Stromal cell of bone marrow (primary cell): ENCODE measurements at places on chromosomes 4 and X.

- DNase-seq = no peak
Observed at GRCh38 chr4:168357941-168358340, 39.4 kb upstream of the DDX60 start.

DNA sequence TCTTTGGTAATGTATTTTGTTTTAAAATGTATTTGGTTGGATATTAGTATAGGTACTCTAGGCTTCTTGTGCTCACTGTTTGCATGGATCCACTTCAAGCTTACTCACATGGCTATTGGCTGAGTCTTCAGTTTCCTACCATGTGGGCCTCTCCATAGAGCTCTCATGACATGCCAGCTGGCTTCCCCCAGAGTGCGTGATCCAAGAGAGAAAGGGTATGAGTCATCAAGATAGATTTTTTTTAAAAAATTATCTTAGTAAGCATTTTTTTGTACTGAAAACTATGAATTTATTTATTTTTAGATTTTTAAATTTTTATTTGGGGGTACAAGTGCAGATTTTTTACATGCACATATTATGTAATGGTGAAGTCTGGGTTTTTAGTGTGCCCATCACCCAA, 219.1 kb upstream of the AMOT start:
- no peak for DNase-seq

DNA sequence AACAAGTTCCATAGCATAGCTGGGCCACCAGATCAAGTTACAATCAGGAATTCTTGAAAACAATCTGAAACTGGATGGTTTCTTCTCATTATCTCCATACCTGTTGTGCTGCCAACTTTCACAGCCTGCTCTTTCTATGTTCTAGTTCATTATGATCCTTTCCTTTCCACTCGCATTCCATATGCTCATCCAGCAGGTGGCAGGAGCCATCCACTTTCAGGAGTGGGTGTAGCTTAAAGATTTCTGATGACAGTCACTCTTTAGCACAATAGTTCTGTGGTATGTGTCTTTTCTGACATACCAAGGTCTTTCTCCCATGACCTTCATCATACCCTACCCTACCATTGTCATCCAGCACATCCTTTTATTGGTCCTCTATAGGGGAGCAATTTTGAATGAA, 46.4 kb downstream of the PAGE2 start:
- DNase-seq = peak; percentile 3

DNA sequence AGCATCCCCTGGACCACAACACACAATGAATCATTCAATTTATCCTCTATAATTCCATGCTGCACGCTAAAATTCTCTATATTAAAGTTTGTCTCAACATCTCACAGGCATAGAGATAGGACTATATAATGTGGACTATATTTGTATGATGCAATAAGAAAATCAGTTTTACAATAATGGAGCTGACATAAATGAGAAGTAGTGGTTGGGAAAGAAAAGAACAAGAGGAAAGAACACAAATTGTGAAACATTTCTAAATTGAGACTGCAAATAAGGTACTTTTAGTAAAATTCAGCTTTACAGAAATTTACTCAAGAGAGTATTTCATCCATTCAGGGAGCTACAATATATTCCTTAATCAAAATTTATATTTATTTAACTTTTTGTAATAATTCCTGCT, 120.4 kb downstream of the ARAP2 start:
- no peak for DNase-seq

DNA sequence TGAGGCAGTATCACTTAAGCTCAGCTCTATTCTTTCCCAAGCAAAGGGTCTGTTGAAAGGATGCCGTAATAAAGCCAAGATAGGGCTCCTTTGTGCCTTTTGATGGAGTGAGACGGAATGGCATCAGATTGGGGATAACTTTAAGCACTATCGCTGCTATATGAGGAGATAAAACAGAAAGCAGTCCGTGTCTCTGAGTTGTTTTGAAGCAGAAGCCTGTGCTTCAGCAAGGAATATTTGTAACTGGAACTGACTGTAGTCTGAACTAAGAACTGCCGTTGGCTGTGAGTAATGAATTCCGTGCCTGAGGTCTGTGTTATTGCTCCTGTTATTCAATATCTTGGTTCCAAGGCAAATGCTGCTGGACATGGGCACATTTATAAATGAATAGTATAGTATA, 297.4 kb downstream of the ANKRD50 start:
- DNase-seq = peak; percentile 74

DNA sequence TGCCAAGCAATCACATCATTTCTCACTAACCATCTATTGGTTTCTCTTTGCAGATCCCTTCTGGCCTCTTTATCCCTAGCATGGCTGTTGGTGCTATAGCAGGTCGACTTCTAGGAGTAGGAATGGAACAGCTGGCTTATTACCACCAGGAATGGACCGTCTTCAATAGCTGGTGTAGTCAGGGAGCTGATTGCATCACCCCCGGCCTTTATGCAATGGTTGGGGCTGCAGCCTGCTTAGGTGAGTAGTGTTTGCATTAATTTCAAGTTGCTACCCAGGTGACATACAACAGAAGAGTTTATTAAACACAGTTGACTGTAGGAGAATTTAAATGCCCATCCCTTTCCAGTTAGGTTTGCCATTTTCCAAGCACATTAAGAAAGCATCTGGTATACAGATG, 112.2 kb downstream of the AKAP4 start:
- DNase-seq = no peak

GRCh38 chr4:76003620-76004019, 3.7 kb downstream of the CXCL9 start:
- DNase-seq = no peak

GRCh38 chr4:150385606-150386005, 196.3 kb upstream of the MAB21L2 start:
- DNase-seq = peak; percentile 99

DNA sequence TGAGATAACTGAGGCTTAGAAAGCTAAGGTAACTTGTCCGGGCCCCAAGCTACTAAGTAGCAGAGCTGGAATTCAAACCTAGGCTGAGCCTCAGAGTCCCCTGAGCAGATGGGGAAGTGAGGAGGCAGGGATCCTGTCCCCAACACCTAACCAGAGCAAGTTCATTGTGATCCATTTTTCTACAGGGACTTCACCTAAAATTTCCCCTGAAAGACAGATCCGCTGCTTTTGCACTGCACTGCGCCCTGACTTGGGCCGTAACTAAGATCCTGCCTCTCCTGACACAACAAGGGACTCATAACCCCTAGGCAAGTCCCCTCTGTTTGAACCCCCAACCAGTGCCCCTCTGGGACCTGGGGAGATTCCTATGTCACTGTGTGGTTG, 25.6 kb upstream of the MTM1 start:
- no peak for DNase-seq

GRCh38 chr4:148344941-148345340, 97.3 kb downstream of the NR3C2 start:
- peak; percentile 3 for DNase-seq

DNA sequence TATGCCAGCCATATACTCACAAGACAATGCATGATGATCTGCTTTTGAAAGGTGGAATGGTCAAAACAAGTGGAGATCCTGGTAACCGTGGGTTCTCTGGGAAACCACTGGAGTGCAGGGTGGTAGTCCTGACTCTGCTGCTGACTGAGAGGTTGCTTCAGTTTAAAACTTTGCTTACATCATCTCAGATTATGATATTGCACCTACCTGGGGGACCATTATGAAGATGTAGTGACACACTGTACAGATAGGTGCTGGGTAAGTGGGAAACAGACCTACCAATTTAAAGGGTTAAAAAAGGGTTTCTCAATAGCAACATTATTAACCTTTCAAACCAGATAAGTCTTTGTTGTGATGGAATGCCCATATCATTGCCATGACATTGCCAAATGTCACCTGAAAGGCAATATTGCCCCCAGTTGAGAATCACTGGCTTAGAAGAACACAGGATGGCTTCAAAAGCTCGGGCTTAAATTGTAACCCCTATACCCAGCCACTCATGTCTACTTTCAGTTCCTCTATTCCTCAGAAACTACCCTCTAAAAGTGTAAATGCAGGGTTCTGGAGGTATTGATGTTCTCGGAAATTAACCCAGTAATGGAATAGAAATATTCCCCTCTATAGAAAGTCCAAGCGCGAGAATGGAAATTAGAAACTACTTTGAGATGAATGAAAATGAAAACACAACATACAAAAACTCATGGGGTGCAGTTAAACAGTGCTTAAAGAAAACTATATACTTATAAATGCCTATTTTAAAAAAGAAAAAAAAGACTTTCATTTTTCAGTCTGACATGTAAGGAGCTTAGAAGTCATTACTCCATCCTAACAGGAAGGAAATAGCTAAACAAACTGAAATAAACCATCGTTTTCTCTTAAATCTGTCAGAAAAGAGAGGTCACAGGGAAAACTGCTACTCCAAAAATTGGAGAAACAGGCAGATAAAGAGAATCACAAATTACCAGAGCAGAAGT, 65.8 kb downstream of the ARHGEF6 start:
- no peak for DNase-seq

DNA sequence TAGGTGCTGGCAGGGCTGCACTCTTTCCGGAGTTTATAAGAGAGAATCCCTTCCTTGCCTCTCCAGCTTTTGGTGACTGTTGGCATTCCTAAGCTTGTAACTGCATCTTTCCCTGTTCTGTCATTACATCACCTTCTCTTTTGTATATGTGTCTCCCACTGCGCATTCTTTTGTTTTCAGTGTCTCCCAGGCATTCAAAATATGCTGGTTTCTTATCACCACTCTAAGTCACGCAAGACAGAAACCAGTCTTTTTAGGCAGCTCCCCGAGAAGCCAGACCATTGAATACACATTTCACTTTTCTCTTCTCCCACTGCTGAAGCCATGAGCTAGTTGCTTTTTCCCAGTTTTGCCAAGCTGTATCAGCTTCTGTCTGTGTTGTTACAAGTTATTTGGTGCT, 71.0 kb downstream of the LAS1L start:
- DNase-seq = no peak

DNA sequence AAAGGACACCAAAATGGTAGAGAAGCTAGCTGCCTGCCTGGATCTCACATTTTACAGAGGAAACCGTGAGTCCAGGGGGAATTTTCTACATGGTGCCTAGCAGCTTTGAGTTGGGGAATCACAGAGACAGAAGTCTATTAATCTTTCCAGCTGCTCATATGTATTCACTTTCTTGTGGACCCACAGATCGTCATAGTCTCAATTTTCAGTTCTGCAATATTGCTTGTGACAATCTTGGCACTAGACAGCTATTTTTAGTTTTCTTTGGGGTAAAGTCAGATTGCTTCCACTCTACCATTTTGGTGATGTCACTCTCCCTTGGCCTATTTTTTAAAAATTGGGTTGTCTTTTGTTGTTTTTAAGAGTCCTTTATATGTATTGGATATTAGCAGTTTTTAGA, 233.4 kb upstream of the STK26 start:
- no peak for DNase-seq

GRCh38 chrX:21863241-21863640, 7.5 kb downstream of the YY2 start:
- DNase-seq = no peak

GRCh38 chr4:111120191-111120590, 497.3 kb upstream of the PITX2 start:
- no peak for DNase-seq

- no peak for DNase-seq
Observed at GRCh38 chr4:71785959-71786358, 2.1 kb upstream of the GC start.

DNA sequence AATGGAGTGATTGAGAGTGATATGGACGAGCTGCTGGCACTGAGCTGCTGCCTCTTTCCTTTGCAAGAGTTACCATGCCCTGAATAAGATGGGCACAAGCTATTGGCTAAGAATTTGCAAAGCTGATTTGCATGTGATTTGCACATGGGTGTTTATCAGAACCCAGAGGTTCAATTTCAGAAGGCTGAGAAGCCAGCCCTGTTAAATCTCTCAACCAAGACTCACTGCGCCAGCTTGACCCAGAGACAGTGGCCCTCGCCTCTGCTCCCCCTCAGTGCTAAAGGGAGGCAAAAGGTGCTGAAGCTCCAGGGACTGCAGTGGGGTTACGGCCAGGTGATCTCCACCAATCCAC, 701 bp downstream of the ARHGAP4 start:
- no peak for DNase-seq

DNA sequence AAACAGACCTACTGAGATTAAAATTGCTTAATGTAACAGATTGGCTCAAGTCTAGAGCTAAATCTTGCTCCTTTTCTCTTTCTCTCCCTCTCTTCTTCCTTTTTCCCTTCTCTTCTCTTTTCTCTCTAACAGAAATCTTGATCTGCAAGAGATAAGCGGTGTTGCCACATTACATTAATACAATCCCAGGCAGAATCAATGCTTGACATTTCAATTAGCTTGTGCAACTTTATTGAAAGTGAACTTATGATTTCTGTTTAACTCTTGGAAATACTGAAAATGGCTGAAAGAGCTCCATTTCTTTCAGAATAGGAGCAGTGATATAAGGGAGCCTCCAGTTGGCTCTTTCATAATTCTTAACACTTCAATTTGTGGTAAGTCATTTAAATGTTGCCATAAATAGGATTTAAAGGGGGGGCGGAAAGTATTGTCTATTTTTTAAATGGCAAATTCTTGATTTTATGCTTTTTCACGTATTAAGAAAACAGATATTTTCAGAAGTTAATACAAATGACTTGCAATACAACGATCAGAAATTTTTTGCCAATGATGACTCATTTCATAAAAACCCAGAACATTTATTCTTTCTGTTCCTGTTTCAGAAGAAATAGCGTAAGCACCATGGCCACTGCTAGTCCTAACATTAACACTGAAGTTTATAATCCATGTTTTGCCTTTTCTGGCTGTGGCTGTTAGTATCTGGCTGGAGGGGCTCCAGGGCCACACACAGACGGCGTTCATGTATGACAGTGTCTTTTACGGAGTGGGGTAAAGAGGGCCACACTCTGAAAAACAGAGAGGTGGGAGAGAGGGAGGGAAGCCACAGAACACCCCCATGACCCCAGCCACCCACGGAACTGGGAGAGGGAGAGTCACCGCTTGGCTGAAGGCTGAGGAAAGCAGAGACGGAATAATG, 115.7 kb upstream of the FAT1 start:
- DNase-seq = peak; percentile 72

DNA sequence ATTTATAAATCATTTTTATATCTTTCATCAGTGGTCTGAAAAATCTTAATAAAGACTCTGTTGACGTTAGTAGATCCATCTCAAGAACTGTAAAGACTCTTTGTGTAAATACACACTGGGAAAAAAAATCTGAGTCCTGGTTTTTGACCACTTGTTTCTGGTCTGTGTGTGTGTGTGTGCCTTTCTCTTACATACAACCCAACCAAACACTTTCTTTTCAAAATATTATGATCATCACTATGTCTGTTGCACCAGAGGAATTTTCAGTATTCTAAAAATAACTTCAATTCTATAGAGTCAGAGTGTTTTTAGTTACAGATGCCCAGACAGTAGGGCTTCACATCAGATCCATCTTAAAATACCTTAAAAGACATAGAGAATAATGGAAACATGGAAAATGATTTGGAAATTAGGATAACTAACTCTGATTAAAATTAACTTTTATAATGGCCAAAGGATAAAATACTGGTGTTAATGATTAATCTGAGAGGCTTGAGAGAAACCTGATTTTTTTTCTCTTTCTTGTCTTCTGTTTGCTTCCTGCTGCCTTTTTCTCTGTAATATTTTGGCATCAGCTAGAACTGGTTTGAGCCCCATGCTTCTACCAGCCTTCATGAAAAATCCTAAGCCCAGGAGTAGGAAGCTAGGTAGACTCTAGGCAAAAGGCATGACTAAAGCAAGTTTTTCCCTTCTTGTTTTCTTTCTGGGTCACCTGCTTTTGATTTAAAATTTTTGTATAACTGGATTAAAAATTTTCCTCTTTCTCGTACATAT, 99.7 kb downstream of the ATXN3L start:
- no peak for DNase-seq
